ENCODE measurements at places on chromosomes 5 and 9.

DNA sequence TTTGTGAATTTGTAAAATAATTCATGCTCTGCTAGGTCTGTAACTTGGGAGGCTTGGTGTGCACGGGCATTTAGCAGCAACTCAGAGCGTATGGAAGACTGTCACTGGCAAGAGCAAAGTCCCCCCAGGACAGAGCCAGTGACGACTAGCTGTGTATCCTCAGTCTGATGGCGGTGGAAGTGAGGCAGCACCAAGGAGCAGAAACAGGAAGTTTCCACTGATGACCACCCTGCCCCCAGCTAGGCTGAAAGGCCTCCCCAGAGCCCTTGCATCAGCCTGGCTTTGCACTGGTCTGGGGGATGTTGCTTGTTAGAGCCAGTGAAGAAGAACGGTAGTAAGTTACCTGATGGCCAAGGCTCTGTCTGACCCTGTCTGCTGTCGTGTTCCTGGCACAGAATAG, 66.8 kb upstream of the ABL1 start:
- no peak for DNase-seq

- no peak for DNase-seq
These were observed 349.1 kb upstream of the DAP start for GRCh38 chr5:11110128-11110527.

GRCh38 chr9:70293214-70293613, 34.4 kb downstream of the SMC5 start:
- no peak for DNase-seq

GRCh38 chr9:106405871-106406435, 457.0 kb upstream of the ZNF462 start:
- no peak for DNase-seq

GRCh38 chr5:67746103-67746502, 469.5 kb upstream of the PIK3R1 start:
- no peak for DNase-seq

DNA sequence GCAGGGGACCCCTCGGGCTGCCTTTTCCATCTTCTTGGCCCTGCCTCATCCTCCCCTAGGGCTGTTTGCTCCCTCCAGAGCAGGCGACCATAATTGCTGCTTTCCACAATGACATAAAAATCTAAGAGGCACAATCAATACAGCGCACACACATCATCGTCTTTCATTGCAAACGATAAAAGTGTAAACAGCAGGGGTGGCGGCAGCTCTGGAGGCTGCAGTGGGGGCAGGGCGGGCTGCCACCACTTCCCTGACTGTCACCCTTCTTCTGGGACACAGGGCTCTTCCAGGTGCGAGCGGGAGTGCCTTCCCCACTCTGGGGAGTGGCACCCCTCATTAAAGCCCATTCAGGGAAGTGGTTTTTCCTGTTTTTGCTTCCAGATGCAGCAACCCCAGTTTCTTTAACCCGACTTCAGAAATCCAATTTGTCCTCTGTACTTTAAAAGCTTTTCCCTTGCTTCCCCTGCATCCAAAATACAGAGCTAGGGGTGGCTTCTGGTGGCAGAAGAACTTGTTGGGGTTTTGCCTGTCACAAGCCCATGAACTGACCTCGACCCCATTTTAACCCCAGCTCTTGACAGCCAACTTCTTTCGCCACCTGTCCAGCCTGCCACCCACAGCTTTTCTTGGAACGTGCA, 45.7 kb downstream of the TSPAN17 start:
- DNase-seq, result no peak

DNA sequence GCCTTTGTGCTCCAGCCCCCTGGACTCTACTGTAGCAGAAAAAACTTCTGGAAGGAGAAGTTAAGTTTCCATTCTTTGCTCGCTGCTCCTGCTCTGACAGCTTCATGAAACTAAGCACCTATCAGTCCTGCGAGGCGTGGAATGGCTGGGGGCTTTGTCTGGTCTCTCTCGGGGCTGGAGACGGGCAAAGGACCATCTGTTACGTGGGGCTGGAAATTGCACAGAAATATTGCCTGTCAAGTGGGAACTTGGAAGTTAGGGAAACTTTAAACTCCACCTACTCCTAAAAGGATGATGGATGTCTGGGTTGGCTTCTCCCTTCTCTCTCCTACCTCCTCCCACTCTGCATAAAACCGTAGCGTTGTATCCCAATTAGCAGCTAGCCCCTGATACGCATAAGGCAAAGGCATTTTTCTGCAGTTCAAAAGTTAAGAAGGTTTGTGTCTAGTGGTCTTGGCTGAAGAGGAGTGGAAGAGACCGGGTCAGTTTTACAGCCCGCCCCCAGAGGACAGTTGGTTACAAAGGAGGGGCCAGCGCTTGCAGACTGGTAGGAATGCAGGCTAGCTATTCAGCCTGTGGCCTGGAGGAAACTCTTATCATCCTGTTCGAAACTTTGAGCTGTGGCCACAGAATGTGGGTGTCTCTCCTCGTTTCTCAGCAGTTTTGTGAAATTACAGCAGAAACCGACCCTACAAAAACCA, 1.3 kb downstream of the FBXL7 start:
- no peak for DNase-seq

DNA sequence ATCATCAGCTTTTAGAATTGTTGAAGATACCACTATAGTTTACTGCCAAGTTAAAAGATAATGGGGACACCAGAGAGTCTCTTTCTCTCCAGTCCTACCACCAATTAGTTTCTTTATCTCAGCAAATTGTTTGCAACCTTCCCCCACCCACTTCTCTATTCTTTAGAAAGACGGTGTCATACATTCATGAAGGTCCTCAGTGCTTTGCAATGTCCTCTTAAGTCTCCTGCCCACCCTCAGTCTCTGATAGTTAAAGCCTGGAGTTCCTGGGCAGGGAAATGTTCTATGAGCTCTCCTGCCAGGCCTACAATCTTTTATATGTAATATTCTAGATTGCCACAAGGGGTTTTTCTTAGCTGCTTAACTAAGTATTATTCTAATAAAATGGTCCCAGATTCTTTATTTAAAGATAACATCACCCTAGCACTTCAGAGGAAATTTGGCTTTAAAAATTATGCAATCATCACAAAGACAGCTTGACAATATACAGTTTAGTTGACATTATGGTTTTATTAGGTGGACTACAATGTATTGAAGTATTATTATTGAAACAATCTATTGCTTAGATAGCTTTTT, 509.2 kb downstream of the CSNK1G3 start:
- no peak for DNase-seq

GRCh38 chr5:163505049-163505367, 411 bp upstream of the MAT2B start:
- DNase-seq, result no peak

- no peak for DNase-seq
These were observed 61.7 kb downstream of the FBXL17 start for GRCh38 chr5:108320231-108320630.

DNA sequence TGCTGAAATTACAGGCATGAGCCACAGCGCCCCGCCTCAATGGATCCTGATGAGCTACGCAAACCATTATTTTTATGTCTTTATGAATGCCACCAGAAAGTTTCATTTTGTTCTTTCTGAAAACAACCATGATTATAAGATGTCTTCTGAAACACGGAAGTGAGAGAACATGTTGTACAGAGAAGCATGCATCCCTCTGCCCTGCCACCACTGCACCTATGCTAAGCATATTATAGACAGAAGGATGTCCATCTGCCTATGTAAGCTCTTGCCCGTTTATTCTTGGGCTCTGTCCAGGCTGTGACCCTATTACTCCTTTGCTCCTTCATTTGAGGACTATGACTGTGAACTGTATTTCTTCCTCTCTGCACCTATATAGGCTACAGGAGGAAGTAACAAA, 74.3 kb downstream of the GRAMD2B start:
- DNase-seq, result no peak

- DNase-seq, result no peak
These were observed 68.3 kb downstream of the DCP2 start for GRCh38 chr5:113044776-113045465.

DNA sequence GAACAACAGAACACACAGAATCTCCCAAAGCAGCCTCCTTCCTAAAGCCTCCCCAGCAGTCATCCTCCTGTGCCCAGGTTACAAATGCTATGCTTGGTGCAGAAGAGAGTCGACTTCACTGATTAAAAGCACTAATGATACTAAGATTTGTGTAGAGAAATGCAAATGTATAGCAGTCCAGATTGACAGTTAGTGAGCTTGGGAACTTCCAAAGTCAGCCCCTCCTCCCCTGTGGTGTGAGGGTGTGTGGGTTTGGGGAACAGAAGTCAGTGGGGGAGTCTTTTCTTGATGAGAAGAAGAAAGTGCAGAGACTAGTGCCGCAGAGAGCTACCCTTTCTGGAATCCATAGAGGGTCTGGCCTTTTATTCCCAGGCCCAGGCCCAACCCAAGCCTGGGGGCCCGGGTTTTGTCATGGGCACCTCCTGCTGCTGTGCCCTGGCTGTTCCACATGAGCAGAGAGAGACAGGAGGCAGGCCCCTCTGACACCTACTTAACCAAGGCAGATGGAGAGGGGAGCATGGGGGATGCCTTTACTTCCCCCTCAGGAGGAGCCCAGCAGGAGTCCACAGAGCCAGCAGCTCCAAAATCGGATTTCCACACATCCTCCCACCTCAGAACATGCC, 173.3 kb downstream of the DENND1A start:
- DNase-seq, result no peak

DNA sequence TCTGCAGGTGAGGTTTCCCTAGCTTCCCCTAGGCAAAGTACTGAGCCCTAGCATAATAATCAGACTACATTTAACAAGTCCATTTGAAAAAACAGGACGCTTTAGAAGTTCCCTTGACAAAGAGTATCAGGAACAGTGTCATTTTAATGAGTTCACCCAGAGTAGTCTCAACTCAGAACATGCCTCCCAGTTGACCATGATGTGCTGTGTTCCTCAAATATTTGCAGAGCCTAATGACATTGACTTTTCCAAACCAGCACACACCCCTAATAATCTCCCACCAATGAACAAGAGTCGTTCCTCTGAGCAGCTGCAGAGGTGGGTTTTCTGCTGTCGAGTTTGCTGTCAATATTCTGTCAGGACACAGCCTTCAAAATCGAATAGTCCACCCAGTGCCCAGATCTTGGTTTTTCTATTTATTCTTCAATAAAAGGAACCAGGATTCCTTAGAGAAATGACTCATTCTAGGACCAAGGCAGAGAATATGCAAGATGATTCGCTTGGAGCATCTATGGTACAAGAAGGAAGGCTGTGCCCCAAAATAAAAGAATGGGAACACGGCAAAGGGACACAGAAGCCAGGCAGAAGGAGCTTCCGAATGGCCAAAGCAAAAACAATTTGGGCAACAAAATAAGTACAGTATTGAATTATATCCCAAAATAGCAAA, 57.6 kb downstream of the OTULIN start:
- DNase-seq, result no peak

DNA sequence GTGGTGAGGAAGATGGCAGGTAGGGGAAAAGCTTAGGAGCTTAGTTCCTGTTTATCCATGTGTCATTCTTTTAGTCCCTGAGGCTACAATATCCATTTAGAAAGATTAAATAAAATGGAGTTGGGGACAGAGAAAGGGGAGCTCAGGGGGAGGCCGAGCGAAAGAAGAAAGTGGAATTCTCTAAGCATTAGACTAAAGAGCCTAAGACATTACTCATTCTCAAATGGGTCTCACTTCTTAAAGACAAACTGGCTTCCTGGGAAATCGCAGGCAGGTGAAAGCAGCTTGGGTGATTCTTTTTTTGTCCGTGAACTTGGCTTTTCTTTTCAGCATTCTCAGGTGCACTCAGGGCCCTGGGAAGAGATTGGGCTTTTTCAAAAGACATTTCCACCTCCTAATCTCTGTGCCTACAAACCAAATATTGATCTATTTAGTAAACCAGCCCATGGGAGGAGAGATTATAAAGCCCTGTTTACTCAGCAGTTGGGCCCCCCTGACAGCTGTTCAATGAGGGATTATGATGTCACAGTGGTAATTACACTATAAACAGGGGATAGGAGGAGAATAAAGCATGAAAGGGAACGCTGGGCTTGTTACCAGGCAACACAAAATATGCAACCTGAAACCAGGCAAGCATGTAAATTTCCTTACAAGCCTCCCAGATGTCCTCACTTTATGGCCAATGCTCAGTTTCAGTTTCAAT, 584.0 kb downstream of the ACTL7B start:
- peak; percentile 43 for DNase-seq

GRCh38 chr5:45411971-45412612, 284.1 kb downstream of the HCN1 start:
- no peak for DNase-seq

GRCh38 chr9:114696814-114697544, 15.0 kb upstream of the TEX48 start:
- no peak for DNase-seq

DNA sequence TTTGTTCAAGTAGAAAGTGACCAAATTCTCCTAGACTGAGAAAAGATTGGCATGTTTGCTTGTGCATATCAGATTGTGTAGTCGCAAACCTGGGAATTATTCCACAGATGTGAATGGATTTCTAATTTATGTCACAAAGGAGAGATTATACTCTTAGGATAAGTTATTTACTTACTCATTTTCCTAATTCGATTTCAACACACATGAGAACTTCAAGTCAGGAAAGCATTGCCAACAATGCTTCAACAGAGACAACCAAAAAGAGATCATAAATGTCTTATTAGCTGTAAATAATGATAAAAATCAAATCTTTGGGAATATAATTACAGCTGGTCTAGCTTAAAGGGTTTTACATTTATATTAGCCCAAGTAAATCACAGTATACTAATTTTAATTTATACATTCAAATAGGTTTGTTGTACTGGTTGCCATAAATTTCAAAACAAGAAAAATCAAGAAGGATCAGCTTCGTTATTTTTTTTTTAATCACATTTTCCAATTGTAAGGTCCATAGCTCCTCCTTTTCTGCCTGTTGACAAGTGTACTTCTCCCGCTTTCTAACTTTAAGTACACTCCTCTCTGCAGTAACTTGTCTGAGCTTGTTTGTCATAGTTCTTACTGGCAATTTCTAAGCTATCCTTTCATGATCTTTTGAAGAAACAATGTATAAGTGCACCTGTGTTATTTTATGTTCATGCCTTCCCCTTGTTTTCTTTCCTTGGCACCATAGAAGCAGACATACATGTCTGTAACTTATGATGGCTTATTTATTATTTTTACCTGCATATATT, 246.6 kb downstream of the DEPDC1B start:
- no peak for DNase-seq

- DNase-seq, result no peak
These were observed 112.4 kb downstream of the FSTL4 start for GRCh38 chr5:133499895-133500294.

DNA sequence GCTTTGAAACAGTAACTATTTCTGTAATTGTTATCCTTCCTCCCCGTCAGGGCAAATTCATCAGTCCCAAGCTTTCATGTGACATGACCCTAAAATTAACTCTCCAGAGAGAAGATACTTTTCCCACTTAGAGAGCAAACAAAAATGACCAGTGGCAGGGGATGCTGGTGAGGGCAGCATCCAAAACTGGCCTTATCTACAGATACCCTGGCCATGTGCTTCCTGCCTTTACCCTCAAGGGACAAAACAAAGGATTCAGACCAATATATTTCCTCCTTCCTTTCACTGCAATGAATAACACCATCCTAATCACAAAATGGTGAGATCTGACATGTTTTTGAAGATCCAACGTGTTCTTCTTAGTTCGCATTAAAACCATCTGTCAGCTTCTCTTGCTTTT, 267.2 kb downstream of the MAN2A1 start:
- DNase-seq, result no peak

Data from brain pericyte (primary cell).